Pons (tissue), 1 donor: ENCODE measurements at places on chromosomes 2 and 18.

DNA sequence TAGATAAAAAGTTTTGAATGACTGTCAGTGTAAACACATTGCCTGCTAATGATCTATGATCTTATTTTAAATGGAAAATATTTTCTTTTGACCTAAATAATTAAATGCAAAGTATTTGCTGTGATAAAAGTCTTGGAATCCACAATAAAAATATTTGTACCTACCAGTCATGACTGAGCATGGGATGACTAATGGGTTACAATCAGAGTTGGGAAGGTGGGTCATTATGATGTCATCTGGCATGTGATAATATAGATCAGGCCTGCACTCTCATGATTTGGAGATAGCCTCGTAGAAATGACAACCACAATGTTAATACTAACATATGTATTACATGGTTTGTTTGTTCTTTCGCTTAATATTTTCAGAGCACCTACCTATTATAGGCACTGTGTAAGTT, 848.8 kb upstream of the KLHL29 start:
- DNase-seq: no peak

- no peak for DNase-seq
Observed at GRCh38 chr2:236970656-236971010, 115.1 kb upstream of the COPS8 start.

DNA sequence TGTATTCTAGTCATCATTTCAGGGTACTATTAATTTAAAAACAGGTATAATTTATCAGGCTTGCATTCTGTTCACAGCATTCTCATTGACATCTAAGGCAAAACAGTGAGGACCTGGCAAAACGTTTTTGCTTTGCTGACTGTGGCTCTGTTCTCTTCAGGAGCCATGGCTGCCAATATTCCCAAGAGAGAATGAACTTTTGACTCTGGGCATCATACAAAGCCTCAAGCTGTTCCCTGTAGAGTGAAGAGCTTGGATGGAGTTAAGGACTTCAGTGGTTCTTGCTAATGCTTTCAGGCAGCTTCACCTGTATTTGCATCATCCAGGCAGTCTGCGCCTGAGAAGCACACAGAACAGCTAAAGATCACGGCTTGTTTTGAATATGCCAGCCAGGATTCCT, 65.9 kb upstream of the CAVIN2 start:
- no peak for DNase-seq

- no peak for DNase-seq
Observed at GRCh38 chr2:75728614-75729419, 18.1 kb upstream of the GCFC2 start.

- peak; percentile 42 for DNase-seq
Observed at GRCh38 chr2:4762951-4763376, 929.2 kb upstream of the SOX11 start.

GRCh38 chr2:25165992-25166875, 2.1 kb downstream of the POMC start:
- peak; percentile 45 for DNase-seq

- no peak for DNase-seq
Observed at GRCh38 chr18:6992761-6993160, 124.8 kb downstream of the LAMA1 start.

DNA sequence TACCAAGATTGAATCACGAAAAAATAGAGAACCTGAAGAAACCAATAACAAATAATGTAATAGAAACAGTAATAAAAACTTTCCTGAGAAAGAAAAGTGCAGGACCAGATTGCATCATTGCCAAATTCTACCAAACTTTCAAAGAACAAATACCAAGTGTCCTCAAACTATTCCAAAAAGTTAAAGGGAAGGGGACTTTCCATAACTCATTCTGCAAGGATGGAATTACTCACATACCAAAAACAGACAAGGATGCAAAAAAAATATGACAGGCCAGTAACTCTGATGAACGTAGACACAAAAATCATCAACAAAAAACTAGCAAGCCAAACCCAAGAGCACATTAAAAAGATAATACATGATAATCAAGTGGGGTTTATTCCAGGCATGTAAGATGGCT, 172.3 kb upstream of the SLC35G4 start:
- no peak for DNase-seq

GRCh38 chr2:188787021-188787657, 187.0 kb upstream of the COL3A1 start:
- DNase-seq: no peak

- no peak for DNase-seq
Observed at GRCh38 chr2:208819190-208819589, 412.6 kb downstream of the PTH2R start.

- DNase-seq: no peak
Observed at GRCh38 chr2:237310515-237311114, 103.3 kb downstream of the COL6A3 start.

DNA sequence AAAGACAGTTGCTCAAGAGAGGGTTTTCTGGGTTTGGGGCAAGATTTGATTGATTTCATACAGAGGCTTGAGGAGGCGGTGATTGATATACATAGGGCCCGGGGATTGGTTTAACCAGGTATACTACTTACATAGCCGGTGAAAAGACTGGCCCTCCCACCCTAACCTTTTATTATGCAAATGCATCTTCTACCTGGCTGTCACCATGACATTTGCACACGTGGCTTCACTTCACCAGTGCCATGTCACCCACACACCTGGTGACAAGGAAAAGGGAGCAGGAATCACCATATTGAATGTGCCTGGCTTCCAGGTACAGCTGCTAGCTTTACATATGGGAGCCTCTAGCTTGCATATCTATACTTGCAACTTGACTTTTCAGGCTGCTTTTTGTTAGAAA, 9.7 kb downstream of the ERMN start:
- no peak for DNase-seq

DNA sequence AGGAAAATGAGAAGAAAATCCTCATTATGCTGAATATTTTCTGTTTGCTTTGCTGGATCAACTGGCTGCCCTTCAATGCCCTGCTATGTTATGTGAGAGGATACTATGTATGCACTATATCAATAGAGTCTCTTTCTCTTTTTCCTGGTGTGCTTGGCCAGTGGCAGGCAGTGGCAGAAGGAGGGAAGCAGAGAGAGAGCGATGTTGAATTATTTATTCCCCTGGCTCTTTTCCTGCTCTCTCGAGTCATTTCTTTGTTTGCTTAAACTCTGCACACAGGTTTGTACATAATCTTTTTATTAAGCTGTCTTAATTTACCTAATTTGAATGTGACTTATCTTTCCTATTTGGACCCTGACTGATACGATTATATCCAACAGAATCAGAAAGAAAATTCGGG, 1727.3 kb downstream of the SUCLG1 start:
- DNase-seq: peak; percentile 37

DNA sequence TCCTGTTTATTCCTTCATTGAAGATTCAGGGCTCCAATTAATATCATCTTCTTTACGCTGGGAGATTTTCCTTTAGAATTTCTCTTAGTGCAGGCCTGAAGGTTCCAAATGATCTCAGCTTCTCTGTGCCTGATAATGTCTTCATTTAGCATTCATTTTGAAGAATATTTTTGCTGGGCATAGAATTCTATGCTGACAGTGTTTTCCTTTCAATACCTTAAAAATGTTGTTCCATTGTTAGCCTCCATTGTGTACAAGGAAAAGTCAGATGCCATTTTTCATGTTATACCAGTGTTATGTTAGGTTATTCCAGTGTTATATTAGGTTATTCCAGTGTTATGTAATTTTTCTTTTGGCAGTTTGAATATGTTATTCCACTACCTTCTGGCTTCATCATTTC, 14.9 kb upstream of the OR6B3 start:
- DNase-seq: no peak

- DNase-seq: no peak
Observed at GRCh38 chr18:41872206-41872605, 82.8 kb upstream of the PIK3C3 start.

GRCh38 chr18:28050545-28050944, 126.4 kb downstream of the CDH2 start:
- DNase-seq: no peak

DNA sequence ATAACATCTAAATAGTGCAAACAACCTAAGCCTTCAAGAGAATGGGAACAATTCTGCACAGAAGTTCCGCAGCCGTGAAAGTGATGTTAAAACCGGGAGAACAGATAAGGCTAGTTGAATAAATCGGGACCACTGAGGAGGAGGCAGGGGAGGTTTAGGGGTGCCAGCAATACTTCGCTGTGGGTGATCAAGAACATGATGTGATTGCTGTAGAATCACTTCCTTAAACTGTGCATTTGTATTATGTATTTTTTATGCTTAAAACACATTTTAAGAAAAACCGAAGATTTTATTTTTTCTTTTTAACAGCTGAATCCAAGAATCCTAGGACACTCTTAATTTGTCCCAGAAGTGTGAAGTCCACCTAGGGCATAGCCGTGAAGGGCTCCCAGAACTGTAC, 33.6 kb downstream of the TTC32 start:
- no peak for DNase-seq

- no peak for DNase-seq
Observed at GRCh38 chr18:62346333-62347088, 21.4 kb downstream of the TNFRSF11A start.

GRCh38 chr2:8732601-8733000, 50.7 kb downstream of the ID2 start:
- no peak for DNase-seq

DNA sequence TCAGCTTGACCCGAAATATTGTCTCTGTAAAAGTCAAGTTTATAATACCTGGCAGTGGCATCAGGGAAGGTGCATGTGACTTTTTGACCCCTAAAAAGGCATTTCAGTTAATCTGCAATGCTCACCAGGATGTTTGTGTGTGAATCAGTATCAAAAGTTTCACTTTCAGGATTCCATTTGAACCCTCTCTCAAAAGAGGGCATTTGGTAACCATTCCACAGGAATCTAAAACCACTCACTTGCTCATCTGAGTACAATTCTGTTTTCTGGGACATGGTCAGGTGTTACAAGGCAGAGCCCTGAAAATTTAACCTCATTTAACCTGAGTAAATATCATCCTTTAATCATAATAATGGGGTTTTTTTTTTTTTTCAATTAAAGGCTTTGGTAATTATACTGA, 77.9 kb upstream of the KLF7 start:
- no peak for DNase-seq

- no peak for DNase-seq
Observed at GRCh38 chr2:120346026-120346666, at the start of gene INHBB. Gene INHBB (plus strand): TSS chr2:120346136. CDS start chr2:120346189, 53 bp downstream.

- DNase-seq: peak; percentile 69
Observed at GRCh38 chr18:23585007-23585871, 1.1 kb downstream of the NPC1 start.

DNA sequence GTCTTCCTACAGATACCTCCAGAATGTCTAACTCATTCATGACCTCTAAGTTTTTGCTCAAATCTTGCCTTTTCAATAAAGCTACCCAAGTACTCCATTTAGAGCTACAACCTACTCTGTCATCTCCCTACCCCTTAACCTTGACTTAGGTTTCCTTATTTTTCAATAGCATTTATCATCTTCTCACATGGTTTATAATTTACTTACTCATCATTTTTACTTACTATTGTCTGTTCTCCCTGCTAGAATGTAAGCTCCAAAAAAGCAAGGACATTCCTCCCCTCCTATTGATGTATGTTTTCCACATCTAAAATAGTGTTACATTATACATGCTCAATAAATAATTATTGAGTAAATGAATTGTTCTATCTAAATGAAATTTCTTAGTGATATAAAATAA, 3.1 kb upstream of the GCA start:
- DNase-seq: no peak

DNA sequence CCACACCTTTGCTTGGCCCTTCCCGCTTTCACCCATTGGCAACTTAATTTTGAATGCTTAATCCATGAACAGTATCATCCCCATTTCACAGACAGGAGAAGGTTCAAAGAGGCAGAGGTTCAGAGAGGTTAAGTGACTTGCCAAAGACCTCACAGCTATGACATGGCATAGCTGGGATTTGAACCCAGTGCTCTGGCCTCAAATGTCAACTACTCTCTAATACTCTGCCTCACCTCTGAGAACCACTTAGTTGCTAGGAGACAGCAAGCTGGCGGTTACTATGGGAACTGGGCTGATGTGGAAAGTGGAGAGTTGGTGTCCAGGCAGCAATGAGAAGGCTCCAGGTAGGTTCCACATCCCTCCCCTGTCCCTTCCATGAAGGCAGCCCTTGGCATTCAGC, 15.8 kb upstream of the PRSS56 start:
- no peak for DNase-seq

GRCh38 chr2:55223958-55224760, 7.9 kb downstream of the CLHC1 start:
- DNase-seq: peak; percentile 9

DNA sequence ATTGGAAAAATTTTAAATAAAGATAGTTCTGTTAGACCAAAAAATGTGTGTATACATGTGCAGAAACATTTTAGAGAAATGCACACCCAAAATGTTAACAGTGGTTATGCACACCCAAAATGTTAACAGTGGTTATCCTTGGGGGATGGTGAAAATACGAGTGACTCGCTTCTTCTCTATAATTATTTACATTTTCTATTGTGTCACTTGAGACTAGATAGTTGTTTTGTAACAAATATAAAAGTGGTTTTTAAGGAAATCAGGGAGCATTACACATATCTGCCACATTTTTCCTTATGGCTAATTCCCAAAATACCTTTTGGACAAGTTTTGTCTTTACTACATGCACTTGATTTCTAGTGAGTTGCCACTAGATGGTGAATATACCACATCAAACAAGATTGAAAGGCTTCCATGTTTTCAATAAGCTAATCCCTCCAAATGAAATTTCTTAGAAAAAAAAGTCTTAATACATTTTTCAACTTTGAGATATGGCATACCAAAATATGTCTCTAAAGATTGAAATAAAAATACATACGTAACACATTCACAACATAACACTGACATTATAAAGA, 9.0 kb upstream of the HIBCH start:
- DNase-seq: peak; percentile 26

- DNase-seq: no peak
Observed at GRCh38 chr2:204177251-204177976, 240.9 kb downstream of the ICOS start.

- no peak for DNase-seq
Observed at GRCh38 chr2:6667326-6667725, 198.4 kb downstream of the CMPK2 start.

DNA sequence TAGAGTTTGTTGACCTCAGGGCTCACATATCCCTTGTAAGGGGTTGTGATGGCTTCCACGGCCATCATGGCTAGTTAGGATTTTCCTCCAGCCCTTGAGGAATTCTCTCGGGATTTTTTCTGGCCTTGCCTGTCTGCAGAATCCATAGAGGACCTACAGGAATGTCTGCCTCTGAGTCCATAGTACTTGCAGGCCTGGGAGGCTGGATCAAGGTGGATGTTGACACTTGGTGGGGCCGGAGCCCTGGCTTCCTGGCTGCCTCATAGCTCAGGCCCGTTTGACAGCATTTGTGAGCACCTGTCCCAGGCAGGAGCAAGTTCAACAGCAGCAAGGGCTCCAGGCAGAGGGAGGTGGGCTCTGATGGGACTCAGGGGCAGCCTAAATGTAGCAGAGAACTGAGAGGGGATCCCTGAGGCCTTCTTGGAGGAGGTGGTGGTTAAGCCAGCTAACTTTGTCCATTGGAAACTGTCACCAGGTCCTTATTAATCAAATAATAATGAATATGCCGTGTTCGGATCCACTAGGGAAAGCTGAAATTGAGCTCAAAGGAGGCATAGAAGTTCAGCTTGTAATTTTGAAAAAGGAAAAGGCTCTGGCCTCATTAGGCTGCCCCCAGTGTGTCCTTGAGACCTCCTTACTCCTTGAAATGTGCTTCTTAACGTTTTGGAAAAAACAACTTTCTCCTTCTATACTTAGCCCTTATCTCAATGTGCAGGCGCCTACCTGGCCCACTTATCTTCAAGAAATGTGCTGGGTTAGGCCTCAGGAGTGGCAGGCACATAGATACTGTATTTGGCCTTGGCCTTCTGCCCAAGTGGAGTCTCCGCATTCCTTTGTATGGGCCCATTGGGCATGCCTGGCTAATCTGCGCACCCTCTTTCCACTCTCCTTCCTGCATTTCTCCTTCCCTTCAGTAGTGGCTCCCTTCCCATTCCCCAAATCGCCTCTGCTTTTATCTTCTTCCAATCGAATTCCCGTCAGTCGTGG, 66.9 kb downstream of the HPCAL1 start:
- no peak for DNase-seq
